ENCODE measurements at places on chromosomes 2 and 18. TPM values are rescaled to one million over a fixed set of nuclear protein-coding genes. Genes with fewer than 3 reads are reported as not detected.

GRCh38 chr18:6210349-6211173, 204.2 kb downstream of the L3MBTL4 start:
- no peak for DNase-seq

DNA sequence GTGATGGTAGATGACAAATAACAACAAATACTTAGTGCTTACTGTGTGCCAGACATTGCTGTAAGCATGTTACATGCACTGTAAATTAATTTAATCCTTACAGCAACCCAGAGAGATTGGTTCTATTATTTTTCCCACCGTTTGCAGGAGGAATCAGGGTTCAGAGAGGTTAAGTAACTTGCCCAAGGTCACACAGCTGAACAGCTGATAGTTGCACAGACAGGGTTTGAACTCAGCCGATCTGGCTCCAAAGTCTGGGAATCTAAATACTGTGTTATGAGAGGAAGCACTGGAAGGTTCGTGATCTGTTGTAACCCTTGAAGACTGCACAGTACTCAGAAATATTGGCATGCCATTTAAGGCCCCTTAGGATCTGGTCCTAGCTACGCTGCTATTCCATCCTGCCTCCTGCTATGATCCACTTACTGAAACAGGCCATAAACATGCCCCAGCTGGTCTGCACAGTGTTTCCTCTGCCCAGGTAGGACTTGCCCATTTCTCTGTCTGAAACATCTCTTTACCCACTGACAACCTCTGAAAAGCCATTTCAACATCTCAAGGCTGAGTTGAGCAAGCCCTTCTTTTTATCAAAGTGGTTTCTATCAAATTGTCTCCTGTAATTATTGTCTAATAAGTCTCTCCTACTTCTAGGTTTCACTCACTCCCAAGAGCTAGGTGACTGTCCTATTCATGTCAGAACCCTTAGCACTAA, 40.4 kb upstream of the MRPL33 start:
- no peak for DNase-seq

- DNase-seq: no peak
Observed at GRCh38 chr2:95551055-95551568, 40.7 kb upstream of the TRIM43 start.

DNA sequence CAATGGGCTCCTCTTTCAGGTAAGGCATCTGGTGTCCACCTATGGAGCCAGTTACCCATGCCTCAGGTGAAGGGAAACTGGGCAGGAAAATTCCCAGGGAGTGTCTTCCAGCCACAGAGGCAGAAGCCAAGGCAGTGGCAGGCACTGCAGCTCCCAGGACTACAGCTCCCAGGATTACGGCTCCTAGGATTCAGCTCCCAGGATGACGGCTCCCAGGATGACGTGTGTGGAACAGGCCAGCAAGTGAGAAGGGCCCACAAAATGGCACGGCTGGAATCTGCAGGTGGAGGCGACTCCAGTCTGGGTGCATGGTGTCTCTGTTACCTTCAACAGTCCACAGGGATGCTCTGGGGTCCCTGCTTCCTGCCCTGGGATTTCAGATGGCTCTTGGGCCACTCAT, 92.1 kb downstream of the PTGR3 start:
- DNase-seq: no peak

The TCF4 gene
- 12.3 TPM for total RNA-seq

GRCh38 chr2:202335791-202336467, 40.2 kb upstream of the BMPR2 start:
- no peak for DNase-seq

The TNFAIP6 gene
- not detected for total RNA-seq

GRCh38 chr2:59604123-59604522, 949.3 kb downstream of the BCL11A start:
- DNase-seq: no peak

GRCh38 chr2:148521181-148521580, 123.4 kb upstream of the EPC2 start:
- no peak for DNase-seq

GRCh38 chr2:131152074-131152473, 46.9 kb downstream of the PLEKHB2 start:
- no peak for DNase-seq

DNA sequence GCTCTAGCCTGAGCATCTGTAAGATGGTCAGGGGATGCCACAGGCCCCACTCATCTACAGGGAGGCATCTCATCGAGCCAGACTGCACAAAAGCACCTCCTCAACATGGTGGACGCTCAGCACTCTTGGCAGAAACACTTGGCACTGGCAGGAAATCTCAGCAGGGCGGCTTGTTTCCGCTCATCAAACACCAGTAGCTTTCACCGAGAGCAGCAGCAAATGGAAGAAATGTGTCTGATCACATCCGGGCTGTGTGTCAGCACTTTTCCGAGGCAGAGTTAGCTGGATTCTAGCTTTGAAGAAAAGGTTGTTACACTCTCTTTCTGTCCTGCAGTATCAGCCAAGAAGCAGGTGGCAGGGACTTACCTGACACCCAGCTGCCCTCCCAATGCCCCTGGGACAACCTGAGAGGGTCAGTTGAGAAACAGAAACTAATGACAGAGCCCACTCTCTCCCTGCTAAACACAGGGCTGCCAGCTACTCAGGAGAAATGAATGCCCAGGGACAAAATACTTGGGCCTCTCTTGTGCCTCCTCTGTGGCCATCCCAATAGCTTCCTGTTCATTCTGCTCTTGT, 68.9 kb upstream of the FZD7 start:
- no peak for DNase-seq

GRCh38 chr2:165193178-165193777, 10.6 kb downstream of the SCN3A start:
- no peak for DNase-seq

The MC5R gene
- total RNA-seq: not detected

DNA sequence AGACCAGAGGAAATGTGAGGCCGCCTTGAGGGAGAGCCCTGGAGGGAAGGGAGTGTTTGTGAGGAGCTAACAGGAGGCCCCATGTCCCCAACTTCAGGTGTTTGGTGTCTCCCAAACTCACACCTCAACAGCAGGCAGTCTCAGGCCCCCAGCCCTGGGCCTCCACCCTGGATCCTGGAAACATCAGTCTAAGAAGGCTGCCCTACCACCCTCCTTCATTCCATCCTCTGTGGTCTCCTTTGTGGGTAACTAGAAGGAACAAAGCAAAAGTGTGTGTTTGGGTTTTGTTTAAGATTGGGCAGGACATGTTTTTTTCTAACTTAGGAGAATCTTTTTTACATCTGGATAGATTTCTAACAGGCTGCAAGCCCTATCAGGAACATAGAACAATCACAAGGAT, 404.3 kb downstream of the BCL11A start:
- DNase-seq: no peak

DNA sequence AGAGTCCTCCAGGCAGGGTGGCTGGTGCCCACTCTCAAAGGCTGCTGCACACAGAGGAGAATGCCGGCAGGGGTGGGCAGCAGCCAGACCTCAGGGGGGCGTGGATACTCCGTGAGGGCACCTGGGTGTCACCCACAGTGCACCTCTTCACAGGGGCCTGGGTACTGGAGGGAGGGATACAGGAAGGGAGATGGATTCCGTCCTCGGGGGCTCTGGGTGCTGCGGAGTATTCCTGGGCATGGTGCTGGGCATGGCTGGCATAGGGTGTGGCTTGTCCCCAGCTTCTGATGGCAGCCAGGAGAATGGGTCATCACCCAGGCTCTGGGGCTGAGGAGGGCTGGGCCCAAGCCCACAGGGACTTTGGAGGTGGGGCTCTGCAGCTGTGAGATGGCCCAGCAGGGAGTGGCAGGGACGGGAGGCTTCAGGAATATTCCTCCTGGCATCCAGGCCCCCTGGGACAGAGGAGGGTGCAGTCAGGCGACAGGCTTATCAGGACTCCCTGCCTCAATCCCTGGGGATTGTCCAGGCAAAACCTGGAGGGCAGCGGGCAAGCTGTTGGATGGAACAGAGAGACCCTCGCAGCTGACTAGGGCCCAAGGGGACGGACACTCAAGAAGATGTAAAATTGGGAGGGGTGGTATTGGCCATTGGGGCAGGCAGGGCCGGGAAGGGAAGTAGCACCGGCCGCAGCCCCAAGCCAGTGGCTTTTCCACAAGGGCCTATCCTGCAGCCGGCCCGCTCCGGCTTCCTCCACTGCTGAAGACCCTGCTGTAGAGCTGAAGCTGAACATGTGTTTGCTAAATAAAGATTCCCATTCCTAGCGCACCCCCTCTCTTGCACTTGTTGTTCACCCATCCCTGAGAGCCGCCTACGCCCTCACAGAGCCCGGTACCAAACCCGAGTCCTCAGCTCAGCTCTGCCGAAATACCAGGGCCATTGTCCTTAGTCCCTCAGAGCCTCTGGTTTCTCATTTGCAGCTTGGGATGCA, 5.7 kb upstream of the KLHL30 start:
- no peak for DNase-seq

DNA sequence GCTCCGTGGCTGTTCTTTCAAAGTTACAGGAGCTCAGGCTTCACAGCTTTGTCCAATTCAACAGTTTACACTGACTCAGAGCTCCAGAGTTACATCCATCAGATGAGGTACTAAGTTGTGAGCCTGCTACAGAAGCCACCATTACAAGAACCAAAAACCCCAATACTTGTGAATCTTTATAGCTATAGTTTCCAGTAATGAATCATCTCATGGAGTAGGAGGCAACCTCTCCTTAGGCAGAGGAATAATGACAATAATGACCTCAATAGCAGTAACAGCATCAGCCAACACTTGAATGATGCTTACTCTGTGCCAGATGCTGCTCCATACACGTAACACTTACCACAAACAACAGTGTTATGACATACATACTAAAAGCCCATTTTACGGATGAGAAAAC, 3.6 kb downstream of the ZC3H8 start:
- DNase-seq: no peak

- no peak for DNase-seq
Observed at GRCh38 chr2:159208438-159208837, 78.1 kb downstream of the WDSUB1 start.

The PLB1 gene
- 0.98 TPM for total RNA-seq

GRCh38 chr2:38406597-38407110, 29.6 kb upstream of the ATL2 start:
- DNase-seq: no peak

DNA sequence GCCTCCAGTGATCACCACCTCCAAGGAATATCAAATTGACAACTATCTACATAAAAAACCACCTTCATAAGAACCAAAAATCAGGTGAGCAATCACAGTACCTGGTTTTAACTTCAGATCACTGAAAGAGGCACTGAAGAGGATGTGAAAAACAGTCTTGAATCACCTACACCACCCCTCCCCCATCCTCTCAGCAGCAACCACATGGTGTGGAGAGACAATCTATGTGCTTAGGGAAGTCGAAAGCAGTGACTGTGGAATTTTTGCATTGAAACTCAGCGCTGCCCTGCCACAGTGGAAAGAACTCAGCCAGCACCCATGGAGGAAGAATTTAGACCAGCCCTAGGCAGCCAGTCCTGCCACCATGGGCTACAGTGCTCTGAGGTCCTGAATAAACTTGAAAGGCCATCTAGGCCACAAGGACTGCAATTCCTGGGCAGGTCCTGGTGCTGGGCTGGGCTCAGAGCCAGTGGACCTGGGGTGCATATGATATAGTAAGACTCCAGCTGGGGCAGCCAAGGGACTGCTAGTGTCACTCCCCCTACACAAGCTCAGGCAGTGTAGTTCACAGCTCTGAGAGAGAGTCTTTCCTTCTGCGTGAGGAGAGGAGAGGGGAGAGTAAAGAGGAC, 75.6 kb downstream of the ATL2 start:
- DNase-seq: no peak

The NAPG gene
- total RNA-seq: 41.0 TPM

- DNase-seq: no peak
Observed at GRCh38 chr2:11708106-11708505, 38.1 kb upstream of the NTSR2 start.

GRCh38 chr2:134375935-134376334, 122.1 kb downstream of the MGAT5 start:
- DNase-seq: peak; percentile 45

DNA sequence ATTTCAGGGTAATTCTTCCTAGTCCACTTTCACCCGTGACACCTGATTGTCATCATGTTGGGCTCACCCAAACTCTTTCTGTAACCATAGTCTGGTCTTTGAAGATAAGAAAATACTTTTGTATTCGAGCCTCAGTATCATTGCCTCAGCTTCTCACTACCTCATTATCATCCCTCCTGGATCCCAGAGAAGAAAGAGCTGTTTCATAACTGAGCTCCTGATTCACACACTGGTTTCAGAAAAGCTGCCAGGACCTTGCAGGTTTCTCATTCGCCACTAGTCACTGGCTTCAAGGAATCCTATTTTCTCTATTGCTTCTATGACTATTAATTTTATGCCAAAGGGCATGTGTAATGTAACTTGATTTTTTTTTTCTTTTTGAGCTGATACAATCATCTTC, 2.9 kb upstream of the CRIM1 start:
- no peak for DNase-seq

The DSG4 gene
- 0.11 TPM for total RNA-seq

The INPP5D gene
- 10.6 TPM for total RNA-seq

All from left colon (tissue), 2 donors.